ENCODE measurements at places on chromosomes 12 and 14.

- DNase-seq = no peak
Observed at GRCh38 chr14:99892406-99892805, 99.2 kb downstream of the EML1 start.

GRCh38 chr12:132201391-132202120 lies 57.3 kb downstream of the NOC4L start:
- no peak for DNase-seq

DNA sequence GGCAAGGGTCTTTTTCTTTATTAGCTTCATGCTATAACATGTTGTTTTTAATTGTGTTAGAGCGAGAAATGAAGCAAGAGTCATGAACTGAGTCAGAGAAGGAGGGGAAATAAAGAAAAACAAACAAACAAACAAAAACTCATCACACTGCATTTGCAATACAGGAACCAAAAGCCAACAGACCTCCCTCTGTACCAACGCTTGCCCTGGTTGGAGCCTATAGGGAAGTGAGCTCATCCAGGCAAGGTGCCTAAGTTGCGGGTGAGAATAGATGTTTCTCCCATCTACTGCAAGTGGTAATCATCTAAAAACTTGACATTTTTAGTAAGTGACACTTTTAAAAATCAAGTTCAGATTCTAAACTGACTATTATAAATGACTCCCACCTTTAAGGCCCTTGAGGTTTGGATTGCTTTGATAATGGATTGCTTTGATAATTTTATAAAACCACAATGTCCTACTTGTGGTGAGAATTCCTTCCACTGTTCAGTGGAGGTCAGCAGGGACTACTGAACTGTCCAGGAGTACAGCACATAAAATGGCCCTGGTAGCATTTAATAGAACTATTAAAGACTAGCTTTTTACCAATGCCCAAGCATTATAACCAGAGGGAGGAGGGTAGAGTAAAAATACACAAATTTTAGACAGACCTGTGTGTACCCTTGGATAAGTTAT lies 31.3 kb downstream of the SLC38A1 start:
- no peak for DNase-seq

DNA sequence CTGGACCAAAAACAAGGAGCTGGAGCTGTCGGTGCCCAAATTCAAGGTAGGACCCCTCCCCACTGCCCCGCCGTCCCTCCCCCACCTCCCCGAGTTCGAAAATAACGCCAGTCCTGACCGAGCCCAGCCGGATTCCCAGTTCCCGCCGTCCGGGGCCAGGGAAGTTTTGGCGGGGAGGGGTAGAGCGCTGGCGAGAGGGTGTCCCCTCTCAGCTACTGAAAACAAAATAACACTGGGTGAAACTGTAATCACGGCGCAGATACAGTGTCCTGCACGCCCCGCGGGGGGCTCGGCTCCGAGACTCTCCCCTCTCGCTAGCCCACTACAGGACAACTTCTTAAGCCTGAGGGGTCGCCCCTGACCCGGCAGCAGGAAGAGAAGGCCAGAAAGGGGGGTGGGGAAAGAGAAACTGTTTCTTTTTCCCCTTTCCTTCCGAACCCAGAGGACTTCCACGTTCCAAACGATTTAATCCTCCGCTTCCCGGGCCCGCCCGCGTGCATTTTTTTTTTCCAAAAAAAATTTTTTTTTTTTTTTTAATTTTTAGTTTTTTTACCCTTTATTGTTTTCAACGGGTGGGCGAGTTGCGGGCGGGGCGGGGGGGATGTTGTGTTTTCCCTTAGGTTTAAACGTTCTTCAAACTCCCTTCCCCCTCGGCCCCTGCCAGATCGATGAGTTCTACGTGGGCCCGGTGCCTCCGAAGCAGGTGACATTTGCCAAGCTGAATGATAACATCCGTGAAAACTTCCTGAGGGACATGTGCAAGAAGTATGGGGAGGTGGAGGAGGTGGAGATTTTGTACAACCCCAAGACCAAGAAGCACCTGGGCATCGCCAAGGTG lies 1.6 kb downstream of the SETD1B start:
- no peak for DNase-seq

DNA sequence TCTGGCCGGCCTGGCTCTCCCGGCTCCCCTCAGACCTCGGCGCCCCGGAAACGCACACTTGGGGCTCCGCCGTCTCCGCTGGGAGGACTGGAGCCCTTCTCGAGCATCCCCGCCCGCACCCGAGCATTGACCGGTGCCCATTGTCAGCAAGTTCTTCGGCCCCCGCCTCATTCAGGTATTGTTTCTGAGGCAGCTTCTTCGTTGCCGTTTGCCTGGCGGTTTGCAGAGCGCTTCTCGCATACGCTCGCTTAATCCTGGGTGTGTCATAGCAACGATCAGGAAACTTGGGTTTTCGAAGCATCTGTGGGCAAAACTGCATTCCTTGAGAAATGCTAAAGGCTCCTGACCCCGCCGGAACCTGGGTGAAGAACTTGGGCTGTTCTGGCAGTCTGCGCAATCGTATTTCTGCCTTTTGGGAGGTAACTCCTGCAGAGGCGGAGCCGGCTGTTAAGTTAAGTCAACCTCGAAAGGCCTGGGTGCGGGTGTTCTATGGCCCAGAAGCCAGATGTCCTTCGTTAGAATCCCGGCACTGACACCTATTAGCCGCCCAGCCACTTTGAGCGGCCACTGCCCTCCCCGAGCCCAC lies 518 bp downstream of the GSKIP start:
- peak; percentile 22 for DNase-seq

- DNase-seq = no peak
Observed at GRCh38 chr12:11978726-11979384, 91.9 kb upstream of the BCL2L14 start.

DNA sequence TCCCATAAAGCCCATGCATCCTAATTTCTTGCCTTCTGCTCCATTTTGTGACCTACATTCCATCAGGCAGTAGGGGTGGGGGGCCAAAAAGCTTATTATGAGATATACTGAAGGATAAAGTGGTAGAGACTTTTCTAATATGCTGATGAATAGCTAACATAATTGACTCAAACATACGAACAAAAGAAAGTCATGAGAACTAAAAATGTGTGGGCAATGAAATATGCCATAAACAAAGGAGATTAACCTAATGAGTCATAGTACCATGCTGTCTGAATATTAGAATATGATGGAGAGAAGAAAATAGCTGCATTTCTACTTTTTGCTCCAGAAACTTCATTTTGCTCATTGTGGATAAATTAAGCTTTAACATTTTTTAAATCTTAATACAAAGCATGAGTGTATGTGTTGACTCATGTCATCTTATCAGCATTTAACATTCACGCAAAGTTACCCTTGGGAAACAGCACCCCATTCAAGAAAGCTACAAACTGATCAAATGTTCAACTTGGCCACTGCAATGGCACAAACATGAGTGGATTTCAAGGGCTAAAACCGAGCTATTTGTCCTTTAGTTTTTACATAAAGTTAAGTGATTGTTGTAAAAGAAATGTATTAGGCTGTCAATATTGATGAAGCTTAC lies 64.0 kb upstream of the DIO2 start:
- no peak for DNase-seq

All from activated CD4-positive, alpha-beta T cell treated with anti-CD3 and anti-CD28 coated beads for 1 hour (primary cell).